Globus pallidus (tissue), 1 donor: ENCODE measurements at places on chromosomes 6 and 20.

DNA sequence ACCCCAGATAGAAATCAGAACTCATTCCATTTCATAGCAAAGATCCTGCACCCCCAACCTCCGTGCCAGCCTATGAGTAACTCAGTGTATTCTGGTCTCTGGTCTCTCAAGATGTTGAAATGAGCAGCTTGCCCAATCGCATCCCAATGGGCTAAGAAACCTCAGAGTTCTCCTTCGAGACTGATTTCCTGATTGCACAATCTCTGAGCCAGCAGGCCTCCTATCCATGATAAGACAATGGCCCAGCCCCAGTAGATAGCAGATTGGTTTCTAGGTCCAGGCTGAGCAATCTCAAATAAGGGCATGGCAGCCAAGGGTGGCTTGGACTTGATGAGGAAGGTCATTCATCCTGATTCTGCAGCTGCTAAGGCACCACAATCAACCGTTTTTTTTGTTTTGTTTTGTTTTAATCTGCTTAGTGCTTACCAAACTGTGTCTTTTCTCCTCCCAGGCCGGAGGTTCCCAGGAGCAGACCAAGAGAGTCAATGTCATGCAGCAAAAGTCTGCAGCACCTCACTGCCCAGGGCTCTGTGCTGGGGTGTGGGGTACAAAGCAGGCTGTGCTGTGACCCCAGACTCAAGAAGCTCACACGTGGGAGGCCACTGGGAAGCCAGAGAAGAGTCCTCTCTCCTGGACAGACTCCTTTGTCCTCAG is 125.1 kb upstream of the NXT1 start:
- DNase-seq: peak; percentile 26

DNA sequence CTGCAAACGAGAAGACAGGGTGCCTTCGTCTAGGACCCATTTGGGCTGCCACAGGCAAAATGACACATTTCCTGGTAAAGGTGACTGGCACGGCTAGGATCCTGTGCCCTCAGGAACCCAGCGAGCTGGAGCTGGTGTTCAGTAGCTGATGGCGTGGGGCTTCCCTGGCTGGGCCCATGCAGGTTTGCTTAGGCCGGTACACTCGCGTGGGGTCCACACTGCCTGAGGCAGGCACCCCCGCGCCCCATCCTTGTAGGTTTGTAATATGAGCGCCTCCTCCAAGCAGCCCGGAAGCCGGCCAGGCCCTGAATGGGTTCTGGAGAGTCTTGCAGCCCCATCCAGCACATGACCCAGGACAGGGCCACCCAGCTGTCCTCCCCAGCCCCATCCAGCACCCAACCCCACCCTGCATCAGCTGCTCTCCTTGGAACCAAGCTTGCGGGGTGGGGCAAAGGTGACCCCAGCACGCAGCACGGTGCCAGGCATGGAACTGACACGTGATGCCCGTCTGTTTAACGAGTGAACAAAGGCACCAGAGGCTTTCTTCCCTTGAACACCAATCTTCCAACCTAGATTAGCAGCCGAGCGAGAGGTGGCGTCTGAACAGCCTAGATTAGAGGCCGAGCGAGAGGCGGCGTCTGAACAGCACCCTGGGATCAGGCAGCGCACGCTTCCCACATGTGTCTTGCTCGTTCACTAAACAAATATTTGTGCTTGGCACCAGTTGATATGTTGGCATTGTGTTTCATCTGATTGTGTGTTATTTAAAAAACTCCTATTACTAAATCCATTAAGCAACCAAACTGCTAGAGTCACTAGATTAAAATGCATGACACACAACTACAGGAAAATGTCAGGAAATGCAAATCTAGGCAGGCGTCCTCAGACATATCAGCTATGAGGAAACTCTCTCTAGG is 112.1 kb downstream of the DLL1 start:
- no peak for DNase-seq

DNA sequence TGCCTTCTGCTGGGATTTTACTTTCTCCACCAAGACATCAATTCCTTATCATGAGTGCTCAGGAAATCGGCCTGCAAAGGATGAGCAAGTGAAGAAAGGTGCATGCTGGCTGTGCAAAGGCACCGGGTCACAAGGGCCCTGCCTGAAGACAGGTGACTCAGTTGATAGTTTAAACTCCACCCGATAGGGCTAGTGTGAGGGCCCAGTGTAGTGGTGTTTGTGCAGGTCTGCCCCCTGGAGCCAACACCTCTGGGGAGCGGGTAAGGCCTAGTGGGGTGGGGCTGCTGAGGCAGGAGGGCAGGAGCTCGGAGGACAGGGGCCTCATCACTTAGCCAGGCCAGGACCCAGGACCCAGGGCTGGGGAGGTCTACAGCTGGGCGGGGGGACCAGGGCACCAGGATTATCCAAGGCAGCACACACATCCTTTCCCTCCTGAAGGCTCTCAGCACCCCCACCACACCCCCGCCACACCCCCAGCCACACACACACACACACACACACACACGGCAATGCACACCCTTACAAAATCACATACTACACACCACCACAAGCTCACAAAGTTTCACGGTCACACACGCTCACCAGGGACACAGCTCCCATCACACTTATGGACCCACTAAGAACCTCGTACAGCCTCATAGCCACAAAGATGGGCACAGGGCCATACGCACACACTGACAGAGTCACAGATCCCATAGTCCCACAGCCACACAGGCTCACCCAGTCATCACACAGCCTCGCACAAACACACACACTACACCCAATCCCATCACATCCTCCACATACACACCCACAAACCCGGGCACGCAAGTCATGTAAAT is 75.4 kb downstream of the GRM4 start:
- no peak for DNase-seq

GRCh38 chr6:27156874-27157458 is 90.5 kb upstream of the PRSS16 start:
- no peak for DNase-seq

GRCh38 chr6:30227763-30228487 is 14.7 kb upstream of the TRIM26 start:
- no peak for DNase-seq

DNA sequence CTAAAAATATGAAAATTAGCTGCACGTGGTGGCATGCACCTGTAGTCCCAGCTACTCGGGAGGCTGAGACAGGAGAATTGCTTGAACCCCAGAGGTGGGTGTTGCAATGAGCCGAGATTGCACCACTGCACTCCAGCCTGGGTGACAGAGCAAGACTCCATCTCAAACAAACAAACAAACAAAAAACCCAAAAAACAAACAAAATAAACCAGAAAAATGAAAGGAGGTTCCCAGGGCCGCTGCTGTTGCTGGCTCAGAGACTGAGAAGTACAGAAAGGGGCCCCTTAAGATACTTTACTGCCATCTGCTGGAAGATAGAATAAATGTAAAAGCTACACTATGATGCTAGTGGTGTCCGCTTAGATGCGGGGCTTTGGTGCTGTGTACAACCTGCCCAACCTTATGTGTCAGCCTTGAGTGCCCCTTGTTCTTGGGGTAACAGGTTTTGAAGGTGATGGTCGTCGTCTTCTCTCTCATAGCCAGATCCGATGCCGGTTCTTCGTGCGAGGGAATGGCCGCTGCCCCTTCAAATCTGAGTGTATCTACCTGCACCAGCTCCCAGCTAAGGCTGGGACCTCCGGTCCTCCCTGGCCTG is 2.8 kb upstream of the FANCE start:
- DNase-seq: peak; percentile 80

DNA sequence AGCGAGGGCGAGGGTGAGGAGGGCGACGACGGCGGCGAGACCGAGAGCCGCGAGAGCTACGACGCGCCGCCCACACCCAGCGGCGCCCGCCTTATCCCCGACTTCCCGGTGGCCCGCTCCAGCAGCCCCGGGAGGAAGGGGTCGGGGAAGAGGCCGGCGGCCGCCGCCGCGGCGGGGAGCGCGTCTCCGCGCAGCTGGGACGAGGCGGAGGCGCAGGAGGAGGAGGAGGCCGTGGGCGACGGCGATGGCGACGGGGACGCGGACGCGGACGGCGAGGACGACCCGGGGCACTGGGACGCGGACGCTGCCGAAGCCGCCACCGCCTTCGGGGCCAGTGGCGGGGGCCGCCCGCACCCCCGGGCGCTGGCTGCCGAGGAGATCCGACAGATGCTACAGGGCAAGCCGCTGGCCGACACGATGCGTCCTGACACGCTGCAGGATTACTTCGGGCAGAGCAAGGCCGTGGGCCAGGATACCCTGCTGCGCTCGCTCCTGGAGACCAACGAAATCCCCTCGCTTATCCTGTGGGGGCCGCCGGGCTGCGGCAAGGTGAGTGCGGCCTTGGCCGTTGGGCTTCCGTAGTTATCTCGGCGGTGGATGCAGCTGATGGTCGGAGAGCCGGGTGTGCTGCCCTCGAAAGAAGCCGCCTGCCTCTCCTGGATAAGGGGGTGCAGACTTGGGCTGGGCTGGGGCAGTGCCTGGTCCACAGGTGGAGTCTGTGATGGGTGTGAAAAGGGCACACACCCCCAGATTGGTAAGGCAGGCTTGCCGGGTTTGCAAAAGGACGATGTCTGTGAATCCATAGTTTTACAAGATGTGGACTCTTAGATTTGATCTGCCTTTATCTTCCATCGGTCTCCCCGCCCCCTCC is 938 bp downstream of the WRNIP1 start:
- no peak for DNase-seq

GRCh38 chr20:6038256-6038655 is 15.6 kb downstream of the LRRN4 start:
- peak; percentile 42 for DNase-seq

GRCh38 chr20:60600036-60600435 is 641.8 kb downstream of the CDH26 start:
- DNase-seq: no peak

GRCh38 chr6:148451690-148452089 is 109.1 kb downstream of the SASH1 start:
- no peak for DNase-seq

DNA sequence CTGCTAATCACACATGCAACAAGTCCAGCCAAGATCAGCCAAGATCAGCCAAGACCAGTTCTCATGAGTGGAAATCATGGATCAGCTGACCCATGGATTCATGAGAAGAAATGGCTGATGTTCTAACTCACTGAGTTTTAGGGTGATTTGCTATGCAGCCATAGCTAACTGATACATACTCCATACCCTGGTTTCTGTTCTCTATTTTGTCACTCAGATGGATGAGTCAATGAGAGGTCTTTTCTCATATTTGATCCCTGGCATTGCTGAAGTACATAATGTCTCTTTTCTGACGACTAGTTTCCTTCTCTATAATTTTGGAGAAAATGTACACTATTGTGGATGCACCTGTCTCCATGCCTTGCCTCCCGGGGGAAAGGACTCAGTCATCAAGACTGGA is 118.4 kb upstream of the LY86 start:
- DNase-seq: no peak
